ENCODE measurements at places on chromosomes 2 and 18.

DNA sequence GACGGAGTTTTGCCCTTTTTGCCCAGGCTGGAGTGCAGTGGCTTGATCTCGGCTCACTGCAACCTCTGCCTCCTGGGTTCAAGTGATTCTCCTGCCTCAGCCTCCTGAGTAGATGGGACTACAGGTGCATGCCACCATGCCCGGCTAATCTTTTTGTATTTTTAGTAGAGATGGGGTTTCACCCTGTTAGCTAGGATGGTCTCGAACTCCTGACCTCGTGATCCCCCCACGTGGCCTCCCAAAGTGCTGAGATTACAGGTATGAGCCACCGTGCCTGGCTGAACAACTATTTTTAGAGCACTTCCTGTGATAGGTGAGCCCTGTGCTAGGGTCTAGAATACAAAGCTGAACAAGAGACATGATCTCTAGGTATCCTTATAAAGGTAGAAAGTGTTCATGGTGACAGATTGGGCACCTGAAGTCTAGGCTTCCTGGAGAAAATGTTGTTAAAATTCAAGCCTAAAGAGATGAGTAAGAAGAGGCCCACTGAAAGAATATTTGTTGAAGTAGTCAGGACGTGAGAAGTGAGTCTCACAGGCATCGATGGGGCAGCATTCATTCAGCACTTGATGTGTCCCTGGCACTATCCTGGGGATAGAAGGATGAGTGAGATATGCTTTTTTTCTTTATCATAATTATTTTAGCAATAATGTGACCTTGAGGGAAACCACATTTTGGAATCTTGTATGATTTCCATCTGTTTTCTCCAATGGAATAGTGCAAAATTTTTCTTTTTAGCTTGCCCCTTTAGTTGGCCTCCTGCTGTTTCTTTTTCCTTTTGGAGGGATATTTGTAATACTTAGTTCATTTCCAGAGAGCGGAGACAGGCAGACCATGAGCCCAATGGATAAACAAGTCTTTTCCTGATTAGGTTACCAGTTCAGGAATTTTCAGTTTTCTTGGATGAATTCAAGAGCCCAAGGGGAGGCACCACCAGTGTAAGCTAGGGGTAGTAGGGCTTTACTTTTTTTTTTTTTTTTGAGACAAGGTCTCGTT, 5.1 kb downstream of the ZNF236 start:
- no peak for DNase-seq

DNA sequence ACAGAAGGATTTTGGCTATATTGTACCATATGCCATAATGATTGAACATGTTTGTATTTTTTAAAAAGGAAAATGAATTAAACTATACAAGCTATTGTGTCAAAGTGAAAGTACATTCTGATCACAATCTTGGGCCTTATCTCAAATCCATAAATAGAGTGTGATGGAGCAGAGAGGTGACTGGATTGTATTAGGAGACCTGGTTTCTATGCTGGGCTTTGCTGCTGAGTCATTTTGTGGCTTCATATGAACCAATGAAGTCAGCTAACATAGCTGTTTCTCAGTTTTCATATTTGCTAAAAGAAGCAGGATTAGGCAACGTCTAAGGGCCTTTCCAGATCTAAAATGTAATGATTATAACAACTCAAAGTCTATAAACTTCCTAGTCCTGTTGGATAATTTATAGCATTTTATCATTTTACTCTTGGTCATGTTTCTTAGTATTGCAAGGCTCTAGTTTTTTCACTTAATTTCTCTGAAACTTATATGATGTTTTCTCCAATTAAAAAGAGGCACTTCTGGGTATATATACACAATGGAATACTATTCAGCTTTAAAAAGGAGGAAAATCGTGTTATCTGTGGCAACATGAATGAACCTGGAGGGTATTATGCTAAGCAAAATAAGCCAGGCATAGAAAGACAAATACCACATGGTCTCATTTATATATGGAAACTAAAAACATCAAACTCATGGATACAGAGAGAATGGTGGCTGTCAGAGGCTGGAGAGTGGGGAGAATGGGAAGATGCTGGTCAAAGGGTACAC, 112.3 kb downstream of the MEP1B start:
- DNase-seq: no peak

DNA sequence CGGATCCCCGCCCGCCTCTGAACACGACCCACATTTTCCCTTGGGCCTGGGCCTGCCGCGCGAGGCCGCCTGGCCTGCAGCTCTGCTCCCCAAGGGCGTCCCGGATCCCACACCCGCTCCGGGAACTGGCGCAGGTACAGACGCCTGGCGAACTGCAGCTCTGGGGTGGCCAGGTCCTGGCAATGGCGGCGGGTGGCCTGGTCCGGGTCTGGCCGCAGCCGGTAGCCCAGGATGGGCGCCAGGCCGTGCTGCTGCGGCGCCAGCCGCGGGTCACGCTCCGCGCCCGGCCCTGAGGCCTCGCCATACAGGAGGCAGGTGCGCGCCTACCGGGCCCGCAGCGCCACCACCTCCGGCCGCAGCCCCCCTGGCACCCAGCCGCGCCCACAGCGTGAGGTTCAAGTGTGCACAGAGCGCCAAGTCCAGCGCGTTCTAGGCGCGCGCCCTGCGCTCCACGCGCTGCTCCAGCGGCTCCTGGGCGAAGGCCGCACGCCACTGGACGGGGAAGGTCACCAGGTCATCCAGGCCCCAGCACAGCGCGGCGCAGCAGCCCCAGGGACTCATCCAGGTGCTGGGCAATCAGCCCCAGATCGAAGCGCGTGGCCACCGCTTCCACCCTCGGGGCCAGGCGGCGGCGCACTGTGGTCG, 9.5 kb downstream of the AQP12A start:
- DNase-seq: no peak

DNA sequence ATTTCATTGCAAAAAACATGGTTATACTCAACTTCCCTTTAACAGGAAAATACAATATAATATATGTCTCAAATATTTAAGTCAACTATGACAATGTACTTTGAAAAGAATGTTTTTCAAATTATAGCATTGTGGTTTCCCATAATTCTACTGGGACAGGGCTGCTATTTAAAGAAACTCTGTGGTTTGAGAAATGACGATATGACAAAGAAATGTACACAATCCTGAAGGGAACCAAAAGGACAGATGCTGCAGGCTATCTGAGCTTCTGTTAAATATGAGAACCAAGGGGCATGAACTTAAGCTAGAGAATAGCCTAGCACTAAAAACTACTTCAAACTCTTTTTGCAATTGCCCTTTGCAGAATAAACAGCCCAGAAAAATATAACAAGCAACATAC, 415.9 kb downstream of the GRB14 start:
- DNase-seq: no peak

DNA sequence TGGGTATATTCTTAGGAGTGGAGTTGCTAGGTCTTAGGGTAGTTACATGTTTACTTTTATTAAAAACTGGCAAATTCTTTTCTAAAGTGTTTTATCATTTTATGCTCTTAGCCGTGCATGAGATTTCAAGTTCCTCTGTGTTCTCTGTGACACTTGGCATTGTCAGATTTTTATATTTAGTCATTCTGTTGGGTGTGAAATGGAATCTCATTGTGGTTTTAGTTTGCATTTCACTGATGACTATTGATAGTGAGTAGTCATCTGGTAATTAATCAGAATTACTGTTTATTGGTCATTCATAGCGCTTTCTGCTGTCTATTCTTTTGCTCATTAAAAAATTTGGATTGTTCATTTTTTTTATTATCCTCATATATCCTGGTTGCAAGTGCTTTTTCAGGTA, 34.1 kb downstream of the RAB3GAP1 start:
- no peak for DNase-seq

Measured in nucleus accumbens (tissue), 56 donors.